Left ventricle myocardium inferior (tissue), 1 donor: ENCODE measurements at places on chromosomes 2 and 18. TPM values are rescaled to one million over a fixed set of nuclear protein-coding genes. Genes with fewer than 3 reads are reported as not detected.

Gene LHCGR
- total RNA-seq = 0.16 TPM

Gene ASAP2
- 10.0 TPM for total RNA-seq

Gene GPR45
- total RNA-seq = not detected

Gene LIPT1
- total RNA-seq = 7.9 TPM

DNA sequence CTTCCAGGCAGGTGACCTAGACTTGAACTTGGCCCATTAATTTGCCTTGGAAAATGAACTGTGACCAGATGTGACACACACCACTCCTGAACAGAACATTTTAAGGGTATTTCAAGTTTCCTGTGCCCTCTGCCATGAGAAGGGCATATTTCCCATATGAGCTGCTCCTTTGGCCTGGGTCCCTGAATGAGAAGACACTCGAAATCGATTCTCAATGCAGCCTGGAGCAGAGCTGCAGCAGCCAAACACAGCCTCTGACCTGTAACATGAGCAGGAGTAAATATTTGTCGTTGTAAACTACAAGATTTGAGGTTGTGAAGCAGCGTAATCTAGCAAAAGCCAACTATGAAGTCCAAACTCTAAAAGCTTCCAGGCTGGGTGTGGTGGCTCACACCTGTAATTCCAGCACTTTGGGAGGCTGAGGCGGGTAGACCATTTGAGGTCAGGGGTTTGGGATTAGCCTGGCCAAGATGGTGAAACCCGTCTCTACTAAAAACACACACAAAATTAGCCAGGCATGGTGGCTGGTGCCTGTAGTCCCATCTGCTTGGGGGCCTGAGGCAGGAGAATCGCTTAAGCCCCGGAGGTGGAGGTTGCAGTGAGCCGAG, 30.1 kb upstream of the SOS1 start:
- DNase-seq = no peak

DNA sequence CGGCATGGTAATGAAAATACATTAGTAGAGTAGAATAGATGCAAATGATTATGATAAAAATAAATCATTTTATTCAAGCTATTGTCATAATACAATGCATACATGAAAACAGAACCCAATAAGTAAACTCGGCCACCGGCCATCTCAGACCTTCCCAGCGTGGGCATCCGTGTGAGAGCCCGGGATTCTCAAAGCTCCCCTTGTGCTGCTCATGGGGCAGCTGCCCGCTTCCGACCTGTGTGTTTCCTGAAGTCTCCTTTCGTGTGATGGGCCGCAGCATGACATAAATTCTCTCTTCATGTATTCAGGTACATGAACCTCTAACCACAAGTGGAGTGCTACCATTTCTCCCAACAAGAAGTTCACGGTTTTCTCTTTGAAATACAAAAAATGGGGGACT, 13.5 kb upstream of the CNDP2 start:
- no peak for DNase-seq

GRCh38 chr2:75506101-75506697, 54.5 kb downstream of the EVA1A start:
- DNase-seq = no peak

DNA sequence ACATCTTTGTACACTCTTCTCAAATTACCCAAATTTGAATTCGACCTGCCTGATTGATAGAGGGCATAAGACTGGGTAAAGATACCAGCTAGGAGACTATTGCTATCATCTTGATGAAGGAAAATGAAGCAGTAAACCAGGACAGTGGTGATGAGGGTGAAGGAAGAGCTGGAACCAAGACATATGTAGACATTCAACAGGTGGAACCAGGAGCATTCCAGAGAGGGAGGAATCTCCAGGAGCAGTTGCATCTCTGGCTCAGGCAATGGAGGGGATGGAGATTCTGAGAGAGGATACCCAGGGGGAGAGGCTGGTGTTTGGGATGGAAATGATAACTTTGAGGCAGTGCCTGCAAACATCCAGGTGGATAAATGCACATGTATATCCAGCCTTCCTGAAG, 41.6 kb downstream of the SDC1 start:
- no peak for DNase-seq

DNA sequence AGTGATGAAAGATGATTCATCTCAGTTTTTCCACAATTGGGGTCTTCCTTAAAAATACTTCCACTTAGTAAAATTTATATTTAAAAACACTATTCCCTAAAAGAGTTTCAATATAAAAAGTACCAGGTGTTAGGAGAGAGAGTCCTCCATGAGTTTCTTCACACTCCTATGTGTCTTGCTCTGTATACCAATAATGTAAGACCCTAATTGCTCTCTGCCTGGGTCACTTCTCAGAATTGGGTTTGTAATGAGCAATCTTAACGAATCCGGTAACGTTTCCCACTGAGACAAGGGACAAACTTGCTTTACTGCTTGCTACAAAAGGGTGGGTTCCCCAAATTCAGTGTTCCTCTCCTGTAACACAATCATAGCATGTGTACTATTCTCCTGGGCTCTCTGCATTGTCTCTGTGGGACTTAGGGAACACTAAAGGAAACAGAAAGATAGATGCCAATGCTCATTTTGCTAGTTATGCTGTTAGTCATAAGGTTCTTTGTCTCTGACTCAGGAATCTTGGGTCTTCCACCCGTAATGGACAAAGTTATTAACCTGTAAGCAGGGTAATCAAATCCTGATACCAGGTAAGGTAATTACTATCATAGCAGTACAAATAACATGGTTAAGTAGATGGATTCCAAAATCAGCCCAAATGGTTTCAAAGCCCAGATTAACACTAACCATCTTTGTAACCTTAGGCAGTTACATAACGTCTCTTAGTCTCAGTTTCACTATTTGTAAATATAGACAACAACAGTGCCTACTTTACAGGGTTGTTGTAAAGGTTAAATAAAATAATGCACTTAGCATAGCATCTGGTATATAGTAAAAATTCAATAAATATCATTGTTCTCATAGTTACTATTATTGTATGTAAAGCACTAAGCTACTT, 46.3 kb downstream of the ITSN2 start:
- DNase-seq = no peak
